ENCODE measurements at places on chromosomes 4 and X.

DNA sequence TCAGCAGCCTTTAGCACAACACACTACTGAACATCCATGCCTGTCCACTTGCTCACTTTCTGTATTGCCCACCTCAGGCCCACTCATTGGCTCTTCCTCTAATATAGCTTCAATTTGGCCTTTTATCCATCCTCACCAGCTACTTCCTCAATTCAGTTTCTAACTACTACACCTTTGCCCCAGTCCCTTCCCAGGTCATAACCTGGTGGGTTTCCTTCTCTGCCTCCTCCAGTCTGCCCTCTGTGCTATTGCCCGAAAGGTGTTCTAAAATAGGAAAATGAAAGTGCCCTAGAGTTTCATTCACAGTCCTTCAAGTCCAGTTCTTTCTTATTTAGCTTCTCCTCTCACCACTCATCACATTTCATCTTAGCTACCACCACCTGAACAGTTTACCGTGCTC is 23.1 kb downstream of the MOSPD2 start:
- DNase-seq, result no peak

GRCh38 chr4:168293386-168293975 is 25.1 kb downstream of the DDX60 start:
- DNase-seq, result no peak

GRCh38 chrX:110794601-110795000 is 1.0 kb downstream of the CHRDL1 start:
- DNase-seq, result no peak

DNA sequence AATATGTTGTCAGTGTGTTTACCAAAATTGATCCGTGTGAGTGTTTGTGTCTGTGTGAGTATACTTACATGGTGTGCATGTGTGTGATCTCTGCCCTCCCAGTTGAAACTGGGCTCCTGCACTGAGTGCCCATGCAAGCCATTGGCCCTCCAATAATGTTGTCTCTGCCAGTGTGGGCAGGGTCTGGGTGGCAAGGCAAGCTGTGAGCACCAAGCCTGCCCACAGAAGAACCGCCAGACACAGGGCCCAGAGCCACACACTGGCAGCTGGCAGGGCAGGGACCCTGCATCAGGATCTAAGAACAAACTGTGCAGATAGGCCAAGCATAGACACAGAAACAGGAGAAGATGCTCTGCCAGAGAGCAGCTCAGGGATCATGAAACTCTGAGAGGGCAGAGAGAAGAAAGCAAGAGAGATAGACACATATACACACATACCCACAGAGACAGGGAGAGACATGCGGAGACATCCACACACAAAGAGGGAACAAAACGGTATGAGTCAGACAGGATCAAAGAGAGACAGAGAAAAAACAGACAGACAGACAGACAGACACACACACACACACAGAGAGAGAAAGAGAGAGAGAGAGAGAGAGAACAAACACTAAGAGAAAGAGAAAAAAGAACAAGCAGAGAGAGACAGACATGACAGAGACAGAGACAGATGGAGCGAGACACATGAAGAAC is 555.0 kb downstream of the MID1IP1 start:
- DNase-seq, result no peak

DNA sequence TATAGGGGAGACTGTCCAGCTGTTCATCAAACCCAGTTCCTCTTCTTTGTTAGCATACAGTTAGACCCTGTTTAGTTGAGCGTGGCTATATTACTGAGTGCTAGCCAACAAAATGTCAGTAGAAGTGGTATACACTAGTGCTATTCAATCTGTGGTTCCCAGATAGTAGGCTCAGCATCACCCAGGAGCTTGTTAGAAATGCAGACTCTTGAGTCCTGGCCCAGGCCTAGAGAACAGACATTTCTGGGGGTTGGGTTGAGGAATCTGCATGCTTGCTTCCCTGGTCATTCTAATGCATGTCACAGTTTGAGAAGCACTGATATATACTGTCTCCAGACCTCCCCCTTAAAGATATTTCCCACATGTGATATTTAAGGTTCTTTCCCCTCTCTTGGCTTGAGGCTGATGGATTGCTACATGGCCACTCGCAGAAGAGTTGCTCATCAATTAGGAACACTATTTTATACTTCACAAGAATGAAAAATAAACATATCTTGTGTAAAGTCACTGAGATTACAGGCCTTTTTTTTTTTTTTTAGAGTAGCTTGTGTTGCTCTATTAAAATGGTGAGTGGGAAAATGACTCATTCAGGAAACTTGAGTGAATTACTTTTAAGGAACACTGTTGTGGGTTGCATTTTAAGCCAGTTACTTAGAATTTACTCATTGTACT is 289.0 kb downstream of the STIM2 start:
- no peak for DNase-seq

GRCh38 chr4:87251106-87251505 is 30.7 kb upstream of the KLHL8 start:
- DNase-seq, result peak; percentile 14

DNA sequence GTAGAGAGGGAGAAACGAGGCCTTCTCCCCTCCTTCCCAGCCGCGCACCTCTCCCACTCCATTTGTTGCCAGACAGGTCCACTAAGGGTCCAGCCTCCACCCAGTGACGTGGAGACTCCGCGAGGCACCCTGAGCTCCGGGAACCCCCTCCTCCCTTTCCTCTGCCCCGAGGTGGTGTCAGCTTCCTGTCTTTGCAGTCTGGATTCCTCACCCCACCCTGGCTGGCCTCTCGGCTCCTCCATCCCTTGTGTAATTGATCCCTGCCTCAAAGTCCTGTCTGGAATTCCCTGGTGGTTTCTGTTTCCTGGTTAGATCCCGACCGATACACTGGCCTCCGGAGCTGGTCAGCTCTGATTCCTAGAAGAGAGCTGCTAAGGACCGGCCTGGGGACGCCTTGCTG is 105.9 kb upstream of the SCOC start:
- no peak for DNase-seq

- DNase-seq, result no peak
These were observed 21.2 kb upstream of the IRAK1 start for GRCh38 chrX:154040863-154041262.

DNA sequence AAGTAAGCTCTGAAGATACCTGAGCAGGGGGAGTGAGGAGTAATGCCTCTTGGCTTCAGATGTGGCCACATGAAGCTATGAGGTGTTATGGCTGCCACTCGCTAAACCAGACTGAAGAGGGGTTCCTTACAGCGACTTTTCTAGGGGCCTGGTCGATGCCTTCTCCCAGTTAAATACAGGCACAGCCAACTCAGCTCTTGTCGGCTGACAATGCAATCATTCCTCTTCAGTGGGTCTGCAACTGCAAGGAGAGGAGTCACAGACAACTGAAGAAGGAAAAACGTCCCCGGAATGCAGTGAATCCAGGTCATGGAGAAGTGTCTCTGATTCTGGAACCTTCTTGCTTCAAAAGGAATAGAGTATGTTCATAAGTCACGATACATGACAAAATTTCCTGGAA is 106.4 kb downstream of the RNF150 start:
- DNase-seq, result no peak
